CD4-positive, alpha-beta T cell treated with Interleukin-2 at 100 ng/mL for 4 hours (primary cell): ENCODE measurements at places on chromosomes 13 and 19.

DNA sequence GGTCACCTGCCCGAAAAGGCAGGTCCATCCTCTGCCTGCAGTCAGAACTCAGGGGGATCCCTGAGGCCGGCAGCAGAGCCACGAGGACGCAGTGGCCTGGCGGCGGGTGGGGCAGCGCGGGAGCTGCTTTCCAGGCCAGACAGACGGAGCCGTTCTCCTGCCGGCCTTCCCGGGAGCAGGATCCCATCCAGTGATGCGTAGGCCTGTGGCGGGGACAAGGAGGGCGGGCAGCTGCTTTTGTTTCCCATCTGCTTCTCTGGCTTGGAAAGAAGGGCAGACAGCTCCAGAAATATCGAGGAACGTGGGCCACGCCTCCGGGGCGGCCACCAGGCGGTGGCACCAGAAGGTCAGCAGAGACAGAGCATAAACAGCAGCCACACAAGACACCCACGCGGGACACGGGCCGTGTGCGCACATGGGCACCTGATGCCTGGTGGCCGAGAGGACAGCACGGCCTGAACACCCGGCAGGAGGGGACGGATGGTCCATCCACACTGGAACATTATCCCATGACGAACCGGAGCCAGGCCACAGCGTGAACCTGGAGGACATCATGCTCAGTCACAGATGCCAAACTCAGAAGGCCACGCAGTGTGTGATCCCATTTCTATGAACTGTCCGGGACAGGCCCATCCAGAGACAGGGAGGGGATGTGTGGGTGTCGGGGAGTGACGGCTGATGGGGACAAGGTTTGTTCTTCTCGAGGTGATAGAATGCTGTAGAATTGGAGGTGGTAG lies 13.9 kb upstream of the MKNK2 start:
- DNase-seq, result no peak

DNA sequence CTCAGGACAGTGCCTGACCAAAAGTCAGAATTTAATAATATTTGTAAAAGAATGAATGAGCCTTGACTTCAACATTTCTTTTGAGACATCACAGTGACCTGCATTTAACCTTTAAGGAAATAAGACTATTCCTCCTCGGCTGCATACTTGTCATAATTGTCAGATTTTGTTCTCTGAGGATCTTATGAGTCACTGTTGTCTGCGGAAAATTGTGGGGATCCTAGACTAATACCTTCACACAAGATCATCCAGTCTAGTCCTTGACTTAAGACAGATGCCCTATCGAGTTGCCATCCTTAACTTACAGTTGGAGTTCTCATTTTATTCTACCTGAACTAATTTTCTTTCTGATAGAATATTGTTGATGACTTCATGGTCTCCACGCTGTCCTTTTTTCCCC lies 198.4 kb downstream of the DLEU7 start:
- DNase-seq, result no peak

GRCh38 chr19:1859331-1859781 lies 4.0 kb downstream of the KLF16 start:
- DNase-seq, result no peak

GRCh38 chr13:105798541-105798940 lies 736.9 kb downstream of the EFNB2 start:
- DNase-seq, result no peak

GRCh38 chr19:11265785-11266236 lies 3.5 kb upstream of the DOCK6 start:
- no peak for DNase-seq

DNA sequence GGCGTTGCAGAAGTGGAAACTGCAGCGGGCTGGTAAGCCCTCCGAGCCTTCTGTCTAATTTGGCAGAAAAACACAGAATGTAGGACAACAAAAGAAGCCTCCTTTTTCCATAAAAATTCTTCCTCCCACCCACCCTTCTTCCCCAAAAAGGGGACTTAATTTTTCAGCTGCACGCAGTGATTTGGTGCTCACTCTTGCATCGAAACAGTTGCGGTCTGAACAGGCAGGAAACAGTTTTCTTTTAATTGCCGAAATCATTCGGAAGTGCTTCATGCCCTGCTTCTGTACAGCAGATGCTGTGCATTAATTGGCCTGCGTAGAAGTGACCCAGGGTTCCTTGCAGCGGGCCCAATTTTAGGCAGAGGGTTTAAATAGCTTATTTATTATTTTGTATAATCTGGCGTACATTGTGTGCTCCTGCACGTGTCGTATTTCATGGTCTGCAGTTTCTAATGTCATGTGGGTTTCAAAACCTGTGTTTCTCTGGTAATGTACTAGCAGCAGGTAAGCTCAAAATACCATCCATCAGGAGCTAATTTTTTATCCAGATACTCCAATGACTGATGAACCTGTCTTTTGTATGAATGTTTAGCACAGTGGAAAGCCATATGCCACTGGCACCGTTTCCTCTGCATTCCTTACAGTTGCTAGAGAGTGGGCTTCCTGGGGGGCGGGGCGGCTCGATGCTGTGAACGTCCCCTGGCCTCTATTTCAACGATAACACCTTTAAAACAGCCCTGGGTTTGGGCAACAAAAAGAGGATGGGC lies 66.6 kb downstream of the GGACT start:
- peak; percentile 13 for DNase-seq

DNA sequence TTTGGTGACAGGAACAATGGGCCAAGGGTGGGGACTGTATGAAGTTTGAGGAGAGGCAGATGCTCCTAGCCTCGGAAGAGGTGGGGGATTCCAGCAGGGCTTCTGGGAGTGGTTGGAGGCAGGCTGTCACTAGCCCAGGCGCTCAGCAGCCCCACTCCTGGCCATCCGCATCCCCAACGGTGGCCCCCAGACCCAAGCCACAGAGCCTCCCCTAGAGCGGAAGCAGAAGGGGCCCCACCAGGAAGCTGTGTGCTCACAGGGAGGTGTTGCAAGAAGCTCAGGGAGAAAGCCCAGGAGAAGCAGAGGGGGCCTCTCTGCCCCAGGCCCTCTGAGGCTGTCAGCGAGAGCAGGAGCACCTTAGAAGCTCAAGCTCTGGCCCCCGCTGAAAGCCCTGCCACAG lies 8.3 kb downstream of the PRAM1 start:
- no peak for DNase-seq

- DNase-seq, result no peak
Observed at GRCh38 chr13:70457474-70457873, 349.2 kb upstream of the KLHL1 start.

- no peak for DNase-seq
Observed at GRCh38 chr19:19956434-19957075, 55.8 kb downstream of the ZNF93 start.

DNA sequence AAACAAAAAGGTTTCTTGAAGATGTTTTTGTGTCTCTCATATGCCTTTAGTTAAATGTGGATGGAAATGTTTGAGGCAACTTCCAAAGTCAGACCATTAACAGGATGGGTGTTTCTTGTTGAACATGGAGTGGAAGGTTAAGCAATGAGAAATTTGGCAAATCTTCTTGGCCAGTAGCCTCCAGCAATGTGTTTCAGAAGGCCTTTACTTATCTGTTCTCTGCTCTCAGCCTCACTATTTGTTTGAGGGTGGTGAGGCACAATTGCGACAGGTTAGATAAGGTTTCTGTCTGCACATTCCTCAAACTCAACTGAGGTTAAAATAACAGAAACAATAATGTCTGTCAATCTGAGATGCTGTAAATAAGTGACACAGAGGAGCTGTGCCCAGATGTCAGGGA lies 1019.0 kb downstream of the DIAPH3 start:
- no peak for DNase-seq

GRCh38 chr19:8143041-8143440 lies 6.4 kb downstream of the FBN3 start:
- no peak for DNase-seq

- no peak for DNase-seq
Observed at GRCh38 chr19:28468701-28469459, 744.1 kb downstream of the UQCRFS1 start.

DNA sequence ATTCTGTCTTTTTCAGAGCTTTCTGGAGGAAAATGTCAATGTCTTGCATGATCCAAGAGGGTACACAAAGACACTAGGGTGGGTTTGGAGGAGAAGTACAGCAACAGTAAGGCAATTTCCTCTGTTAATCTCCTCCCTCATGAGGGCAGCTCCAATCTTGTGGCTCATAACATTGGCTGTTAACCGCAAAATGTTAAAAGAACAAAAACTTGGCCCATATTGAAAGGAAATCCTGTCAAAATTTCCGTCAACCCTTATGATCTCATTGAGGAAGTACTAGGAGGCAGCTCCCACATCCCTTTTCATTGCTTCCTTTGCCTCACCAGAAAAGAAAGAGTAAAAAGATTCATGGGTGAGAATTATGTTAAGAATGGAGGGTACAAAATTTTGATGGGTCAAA lies 11.6 kb downstream of the OXGR1 start:
- DNase-seq, result no peak

DNA sequence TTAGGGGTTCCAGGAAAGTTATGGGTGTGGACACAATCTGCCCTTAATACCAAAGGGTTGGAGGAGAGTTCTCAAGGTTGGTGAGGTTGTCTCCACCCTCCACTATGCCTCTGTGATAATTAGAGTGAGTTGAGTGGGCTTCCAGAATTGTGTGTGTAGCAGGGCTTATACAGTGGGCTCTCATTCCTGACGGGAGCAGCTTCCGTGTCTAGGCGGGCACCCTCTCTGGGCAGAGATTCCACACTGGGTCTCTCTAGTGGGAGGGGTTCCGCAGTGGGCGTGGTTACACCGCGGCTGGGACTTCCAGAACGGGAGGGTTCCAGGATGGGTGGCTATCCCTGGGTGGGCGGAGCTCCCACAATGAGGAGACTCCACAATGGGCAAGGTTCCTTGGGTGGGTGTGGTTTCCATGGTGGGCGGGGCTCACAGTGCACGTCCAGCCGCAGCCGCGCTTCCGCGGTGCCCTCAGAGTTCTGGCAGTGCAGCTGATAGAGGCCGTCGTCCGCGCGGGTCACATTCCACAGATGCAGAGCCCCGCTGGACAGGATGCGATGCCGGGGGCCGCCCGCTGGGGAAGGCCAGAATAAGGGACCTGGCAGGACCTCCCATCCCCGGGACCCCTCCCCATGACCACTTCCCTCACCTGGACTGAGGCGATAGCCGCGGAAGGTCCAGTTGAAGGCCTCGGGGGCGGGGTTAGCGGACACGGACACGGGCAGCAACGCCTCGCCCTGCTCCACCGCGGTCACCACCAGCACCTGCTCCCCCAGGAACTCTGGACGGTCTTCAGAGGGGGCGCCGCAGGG lies 8.4 kb downstream of the NPHS1 start:
- DNase-seq, result no peak

GRCh38 chr13:95948656-95949055 lies 104.5 kb downstream of the UGGT2 start:
- DNase-seq, result no peak

- DNase-seq, result no peak
Observed at GRCh38 chr13:40583738-40584137, 82.7 kb downstream of the FOXO1 start.

GRCh38 chr19:2053601-2054389 lies 2.8 kb upstream of the MKNK2 start:
- no peak for DNase-seq

GRCh38 chr19:33125929-33126388 lies 6.0 kb upstream of the WDR88 start:
- DNase-seq, result peak; percentile 63

- DNase-seq, result no peak
Observed at GRCh38 chr13:62209529-62209928, 793.9 kb upstream of the PCDH20 start.

GRCh38 chr13:25707726-25708125 lies 336.0 kb downstream of the ATP8A2 start:
- DNase-seq, result no peak

DNA sequence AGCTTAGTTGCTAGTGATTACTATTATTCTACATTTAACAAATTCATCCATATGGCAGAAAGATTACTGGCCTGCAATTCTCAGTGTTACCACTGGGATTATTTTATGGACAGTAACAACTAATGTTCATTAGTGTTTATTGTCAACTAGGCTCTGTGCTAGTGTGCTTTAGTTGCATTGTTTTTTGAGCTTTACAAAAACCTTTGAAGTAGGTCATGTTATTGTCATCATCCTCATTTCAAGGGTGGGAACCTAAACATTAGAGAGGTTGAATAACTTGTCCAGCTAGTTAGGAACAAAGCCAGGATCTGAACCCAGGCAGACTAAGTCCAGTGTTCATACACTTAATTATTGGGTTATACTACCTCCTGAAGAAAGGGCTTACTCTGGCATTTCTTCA lies 27.8 kb upstream of the TDRD3 start:
- DNase-seq, result peak; percentile 6

DNA sequence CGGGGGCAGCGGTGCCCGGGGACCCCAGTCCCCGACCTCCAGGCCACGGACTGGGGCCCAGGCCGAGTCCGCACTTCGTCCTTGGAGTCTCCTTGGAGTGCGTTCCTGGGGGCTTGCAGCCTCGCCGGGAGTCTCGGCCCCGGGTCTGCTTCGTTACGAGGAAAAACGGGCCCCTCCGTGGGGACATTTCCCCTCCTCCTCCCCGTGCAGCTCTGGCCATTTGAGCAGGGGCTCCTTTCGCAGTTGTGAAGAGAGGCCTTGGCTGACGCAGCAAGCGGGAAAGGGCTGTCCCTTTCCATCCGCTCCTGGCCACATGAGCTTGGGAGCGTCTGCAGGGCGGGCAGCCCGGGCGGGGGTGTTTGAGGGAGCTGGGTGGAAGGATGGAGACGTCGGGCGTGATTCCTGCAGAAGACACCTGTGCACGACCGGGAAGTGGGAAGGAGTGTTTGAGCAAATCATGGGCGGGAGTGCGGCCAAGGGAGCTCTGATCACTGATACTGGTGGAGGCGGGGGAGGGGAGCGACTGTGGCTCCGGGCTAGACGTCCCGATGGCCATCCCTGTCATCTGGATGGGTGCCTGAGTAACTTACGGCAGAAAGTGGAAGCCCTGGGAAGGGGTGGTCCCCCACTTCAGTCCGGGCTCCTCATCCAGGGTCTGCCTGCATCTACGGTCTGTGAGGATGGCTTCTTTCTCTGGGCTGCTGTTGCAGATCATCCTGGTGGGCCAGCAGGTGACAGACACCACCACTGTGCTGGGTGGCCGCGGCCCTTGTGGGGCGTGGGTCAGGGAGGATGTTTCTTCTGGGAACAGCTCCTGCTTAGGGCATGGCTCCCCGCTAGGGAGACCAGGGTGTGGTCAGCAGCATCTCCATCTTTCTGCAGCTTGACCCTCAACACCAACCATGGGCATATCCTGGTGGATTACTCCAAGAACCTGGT lies 736 bp downstream of the GPI start:
- no peak for DNase-seq

- DNase-seq, result no peak
Observed at GRCh38 chr19:34363094-34363493, 1.9 kb upstream of the GPI start.

GRCh38 chr19:38078302-38078930 lies 145.6 kb downstream of the DPF1 start:
- no peak for DNase-seq
